ENCODE measurements at places on chromosomes 3 and 15.

- no peak for DNase-seq
Observed at GRCh38 chr3:127150513-127151250, 42.2 kb upstream of the PRR23E start.

DNA sequence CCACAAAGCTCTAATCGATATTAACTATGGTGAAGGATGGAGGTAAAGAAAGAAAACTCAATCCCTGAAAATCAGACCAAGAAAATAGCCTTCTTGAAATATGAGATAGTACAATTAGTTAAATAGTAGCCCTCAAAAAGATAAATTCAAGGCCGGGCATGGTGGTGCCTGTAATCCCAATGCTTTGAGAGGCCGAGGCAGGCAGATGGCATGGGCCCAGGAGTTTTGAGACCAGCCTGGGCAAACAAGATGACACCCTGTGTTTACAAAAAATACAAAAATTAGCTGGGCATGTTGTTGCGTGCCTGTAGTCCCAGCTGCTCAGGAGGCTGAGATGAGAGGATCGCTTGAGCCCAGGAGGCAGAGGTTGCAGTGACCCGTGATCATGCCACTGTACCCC, 31.6 kb upstream of the CEP152 start:
- DNase-seq: no peak

DNA sequence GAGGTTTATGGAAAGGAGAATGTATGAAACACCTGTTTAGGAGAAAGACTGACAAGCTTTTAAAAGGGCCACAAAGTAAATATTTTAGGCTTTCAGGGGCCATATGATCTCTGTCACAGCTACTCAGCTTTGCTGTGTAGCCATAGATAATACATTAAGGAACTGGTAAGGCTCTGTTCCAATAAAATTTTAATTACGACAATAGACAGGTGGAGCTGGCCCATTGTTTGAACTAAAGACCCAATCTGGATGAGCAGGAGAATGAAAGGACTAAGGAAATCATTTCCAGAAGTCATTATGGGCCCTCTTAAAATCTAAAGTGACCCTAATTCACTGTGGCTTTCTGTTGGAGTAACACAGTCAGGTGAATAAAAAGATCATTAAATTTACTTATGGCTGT, 48.5 kb upstream of the SLC12A8 start:
- no peak for DNase-seq

DNA sequence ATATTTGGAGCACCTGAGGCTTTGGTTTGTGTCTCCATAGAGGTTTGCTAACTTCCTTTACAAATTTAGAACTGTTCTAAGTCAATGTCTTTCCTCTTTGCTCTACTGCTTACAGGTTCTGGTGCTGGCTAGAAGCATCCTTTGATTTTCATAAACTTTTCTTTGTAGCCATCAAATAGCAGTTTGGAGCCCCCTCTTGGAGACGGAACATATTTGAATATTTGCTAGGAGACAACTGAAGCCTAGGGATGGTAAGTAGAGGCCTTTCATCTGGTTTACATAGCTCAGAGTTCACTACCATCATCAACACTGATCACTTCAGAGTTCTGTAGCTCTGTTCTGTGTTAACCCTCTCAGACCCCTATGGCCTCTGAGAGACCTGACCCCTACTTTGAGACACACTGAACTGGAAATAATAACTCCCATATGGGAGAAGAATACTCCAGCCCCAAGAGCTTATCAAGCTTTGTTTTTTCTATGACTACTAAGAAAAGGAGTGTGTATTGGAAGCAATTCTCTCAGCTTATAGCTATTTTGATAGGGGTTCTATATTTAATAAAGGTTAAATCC, 420.4 kb downstream of the EPHA3 start:
- no peak for DNase-seq

GRCh38 chr3:37899101-37899707, 37.5 kb downstream of the CTDSPL start:
- no peak for DNase-seq

DNA sequence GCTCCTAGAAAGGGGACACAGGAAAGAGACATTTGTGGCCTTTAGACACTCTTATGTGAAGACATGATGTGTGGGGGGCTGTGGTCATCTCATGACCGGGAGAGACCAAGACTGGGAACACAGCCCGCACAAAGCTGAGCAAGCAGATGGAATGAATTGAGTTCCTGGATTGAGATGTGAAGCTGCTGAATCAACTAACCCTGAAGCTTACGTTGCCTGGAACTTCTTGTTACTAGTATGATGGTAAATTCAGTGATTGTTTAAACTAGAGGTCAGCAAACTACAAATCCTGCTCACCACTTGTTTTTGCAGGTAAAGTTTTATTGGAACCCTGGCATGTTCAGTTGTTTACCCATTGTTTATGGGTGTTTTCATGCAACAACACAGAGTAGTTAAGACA, 83.4 kb upstream of the BHLHE40 start:
- no peak for DNase-seq

GRCh38 chr3:156583469-156583868, 28.6 kb upstream of the SSR3 start:
- no peak for DNase-seq

DNA sequence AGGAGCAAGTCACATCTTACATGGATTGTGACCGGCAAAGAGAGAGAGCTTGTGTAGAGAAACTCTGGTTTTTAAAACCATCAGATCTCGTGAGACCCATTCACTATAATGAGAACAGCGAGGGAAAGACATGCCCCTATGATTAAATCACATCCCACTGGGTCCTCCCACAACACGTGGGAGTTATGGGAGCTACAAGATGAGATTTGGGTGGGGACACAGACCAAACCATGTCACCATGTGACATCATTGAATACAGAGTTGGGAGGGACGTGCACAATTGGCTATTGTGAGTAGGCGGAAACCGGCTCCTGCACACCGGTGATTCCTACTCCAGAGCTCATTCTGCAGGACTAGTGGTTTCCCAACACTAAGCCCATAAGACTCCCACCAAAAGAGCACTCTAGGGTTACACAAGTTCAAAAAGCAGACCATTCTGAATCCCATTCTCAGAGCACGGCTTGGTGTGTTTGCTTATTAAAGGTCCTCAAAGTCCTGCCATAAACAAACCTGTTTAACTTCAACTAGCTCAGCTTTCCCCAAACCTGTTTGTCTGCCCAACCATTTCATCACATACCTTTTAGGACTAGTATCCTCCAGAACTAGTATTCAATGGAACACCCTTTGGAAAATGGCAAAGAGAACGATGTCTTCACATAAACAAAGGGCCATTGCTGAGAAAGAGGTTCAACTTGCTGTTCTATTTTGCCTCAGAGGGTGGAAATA, 167.6 kb downstream of the TLE3 start:
- DNase-seq: no peak

GRCh38 chr3:181695661-181696491, 15.8 kb upstream of the SOX2 start:
- no peak for DNase-seq

- no peak for DNase-seq
Observed at GRCh38 chr3:123627673-123628670, 43.1 kb upstream of the HACD2 start.

DNA sequence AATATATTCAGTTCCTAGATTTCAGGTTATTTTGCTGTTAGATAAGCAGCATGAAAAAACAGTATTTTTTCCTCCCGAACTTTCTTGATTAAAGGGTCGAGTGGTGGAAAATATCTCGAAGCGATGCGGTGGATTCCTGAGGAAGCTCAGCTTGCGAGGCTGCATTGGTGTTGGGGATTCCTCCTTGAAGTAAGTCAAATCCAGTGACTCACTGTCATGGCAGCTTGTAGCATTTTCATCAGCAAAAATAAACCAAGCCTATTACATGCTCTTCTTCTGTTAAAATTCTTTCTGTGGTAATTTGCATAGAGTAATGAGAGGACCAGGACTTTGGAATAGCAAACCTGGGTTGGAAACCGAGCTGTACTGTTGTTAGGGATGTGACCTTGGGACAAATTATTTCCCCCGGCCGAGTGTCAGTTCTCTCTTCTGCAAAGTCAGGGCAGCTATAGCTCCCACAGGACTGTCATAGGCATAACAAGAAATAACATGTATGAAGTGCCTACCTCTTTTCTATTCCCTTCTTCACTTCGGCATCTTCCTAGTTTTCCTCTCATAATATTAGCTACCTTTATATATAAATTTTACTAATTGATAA, 75.6 kb downstream of the UBP1 start:
- DNase-seq: no peak

DNA sequence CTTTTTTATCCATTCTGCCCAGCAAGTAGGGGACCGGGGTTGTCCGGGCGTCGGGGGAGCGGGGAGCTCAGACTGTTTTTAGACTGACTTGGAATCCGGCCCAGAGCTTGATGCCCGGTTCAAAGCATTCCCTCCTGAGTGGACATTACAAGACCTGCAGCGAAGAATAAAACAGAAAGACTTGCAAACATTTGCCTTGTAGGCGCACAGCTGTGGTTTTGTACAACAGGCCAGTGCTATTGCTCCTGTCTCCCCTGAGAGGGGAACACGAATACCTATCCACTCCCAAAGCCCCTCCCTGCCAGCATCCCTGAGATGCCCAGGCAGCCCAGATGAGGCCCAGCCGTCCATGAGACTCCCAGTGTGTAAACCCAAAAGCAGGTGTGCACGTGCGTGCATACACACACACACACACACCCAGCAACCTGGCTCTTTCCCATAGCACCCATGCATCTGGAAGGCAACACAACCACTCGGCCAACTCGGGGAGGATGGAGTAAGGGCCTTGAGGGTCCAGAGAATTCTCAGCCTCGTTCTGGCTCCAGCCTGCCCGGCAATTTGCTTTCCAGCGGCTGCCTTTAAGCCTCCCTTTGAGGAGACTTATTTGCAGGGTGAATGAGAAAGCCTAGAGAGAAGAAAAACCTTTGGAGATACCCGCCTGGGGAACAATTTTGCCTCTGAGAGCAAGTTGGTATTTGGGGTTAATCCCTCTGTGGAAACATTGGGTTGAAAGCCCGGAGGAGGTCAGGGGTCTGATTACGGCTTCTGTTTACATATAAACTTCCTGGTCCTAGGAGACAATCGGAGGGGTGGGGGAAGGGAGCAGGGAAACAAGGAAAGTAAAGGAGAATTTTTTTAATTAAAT, 161.0 kb upstream of the HES1 start:
- DNase-seq: no peak

DNA sequence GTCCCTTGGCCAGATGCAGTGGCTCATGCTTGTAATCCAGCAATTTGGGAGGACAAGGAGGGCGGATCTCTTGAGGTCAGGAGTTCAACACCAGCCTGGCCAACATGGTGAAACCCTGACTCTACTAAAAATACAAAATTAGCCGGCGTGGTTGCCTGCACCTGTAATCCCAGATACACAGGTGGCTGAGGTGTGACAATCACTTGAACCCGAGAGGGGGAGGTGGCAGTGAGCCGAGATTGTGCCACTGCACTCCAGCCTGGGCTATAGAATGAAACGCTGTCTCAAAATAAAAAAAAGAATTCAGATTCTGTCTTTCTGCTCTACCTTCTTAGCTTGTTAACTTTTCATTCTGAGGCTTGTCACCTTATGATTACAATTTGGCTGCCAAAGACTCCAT, 22.1 kb downstream of the MYO5A start:
- no peak for DNase-seq

DNA sequence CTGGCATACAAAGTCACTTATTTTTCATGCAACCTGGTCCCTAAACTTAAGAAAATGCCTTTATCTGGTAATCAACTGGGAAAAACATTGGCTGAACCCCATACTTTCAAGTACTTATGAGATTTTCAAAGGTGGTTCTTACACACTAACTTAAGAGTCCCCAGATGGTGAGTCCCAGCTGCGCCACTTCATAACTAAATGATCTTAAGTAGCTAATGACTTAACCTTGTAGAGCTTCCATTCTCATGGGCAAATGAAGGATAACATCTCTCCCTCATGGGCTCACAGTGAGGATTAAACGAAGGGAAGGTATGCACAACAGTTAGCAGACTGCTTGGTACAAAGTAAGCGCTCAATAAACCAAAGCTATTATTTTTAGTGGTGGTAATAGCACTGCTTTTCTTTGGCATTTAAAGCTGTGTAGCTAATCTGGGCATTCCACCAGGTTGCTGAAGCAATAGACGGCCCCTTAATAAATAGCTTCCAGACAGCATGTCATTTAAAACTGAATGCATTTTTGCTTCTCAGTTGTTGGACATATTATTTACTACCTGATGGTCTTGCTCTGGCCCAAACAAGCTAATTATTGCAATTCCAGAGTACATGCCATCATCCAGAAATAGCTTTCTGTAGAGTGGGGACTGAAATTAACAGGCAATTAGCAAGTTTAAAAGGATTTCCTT, 55.4 kb downstream of the LIPC start:
- no peak for DNase-seq

All from CD8-positive, alpha-beta T cell (primary cell).